Stimulated activated CD4-positive, alpha-beta T cell treated with anti-CD3 and anti-CD28 coated beads, Interleukin-4, amount 100 ng/mL, for 1 hour (primary cell): ENCODE measurements at places on chromosomes 1 and 21.

- DNase-seq: no peak
Observed at GRCh38 chr1:31199236-31199790, 40.4 kb downstream of the NKAIN1 start.

GRCh38 chr1:201008666-201009360 lies 14.7 kb downstream of the KIF21B start:
- DNase-seq: no peak

GRCh38 chr1:26814377-26814776 lies 12.1 kb upstream of the ZDHHC18 start:
- no peak for DNase-seq

DNA sequence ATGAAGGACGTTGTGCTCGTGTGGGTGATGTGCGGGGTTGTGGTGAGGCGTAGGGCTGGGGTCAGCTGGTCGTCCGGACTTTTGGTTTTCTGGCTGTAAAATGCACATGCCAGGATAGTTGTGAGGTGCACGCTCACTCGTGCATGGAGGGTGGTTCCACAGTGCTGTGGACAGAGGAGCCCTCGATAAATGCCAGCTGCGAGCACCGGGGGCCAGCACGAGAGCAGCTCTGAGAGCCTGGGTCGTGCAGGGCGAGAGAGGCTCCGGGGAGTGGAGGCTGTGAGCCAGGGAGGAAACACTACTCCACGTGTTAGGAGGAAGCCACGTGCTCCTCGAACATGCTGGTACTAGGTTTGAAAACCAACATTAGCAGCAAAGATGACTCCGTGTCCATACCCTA lies 39.4 kb downstream of the COL18A1 start:
- DNase-seq: no peak

DNA sequence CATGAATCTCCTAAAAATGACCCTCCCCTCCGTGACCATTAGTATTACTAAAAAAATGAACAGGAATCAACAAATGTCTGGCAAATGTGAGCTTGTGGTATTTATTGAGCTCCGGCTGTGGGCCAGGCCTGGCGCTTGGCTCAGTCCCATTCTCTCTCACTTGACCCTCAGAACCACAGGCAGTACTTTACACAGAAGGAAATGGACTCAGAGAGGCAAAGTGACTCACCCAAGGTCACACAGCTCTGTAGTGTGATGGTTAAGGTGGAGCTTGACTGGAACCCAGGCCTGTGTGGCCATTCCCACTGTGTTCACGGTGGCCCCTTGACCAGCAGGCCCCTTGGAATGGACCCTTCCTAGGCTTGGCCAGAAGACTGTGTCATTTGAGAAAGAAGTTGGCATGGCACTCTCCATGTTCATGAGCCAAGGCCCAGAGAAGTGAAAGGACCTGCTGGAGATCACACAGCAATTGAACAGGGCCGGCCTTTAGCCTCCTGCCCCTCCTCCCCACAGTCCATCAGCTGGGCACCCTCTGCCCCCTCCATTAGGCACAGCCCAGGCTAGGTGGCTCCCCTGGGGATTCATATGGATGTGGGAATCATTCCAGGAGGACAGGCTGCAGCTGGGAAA lies 32.1 kb downstream of the FAM151A start:
- no peak for DNase-seq

DNA sequence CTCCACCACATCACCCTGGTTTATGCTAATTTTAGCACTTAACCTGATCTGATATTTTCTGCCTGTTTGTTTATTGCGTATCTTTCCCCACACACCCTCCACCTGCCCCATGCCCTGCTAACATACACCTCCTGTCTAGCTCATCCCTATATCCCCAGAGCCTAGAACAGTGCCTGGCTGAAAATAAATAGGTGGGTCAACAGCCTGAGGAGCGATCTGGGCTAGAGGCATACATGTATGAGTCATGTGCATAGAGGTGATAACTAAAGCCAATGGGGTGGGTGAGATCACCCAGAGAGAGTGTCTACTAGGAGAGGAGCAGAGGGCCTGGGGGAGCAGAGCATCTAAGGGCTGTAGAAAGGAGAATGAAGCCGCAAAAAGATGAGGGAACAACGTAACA lies 2.7 kb downstream of the HTR1D start:
- no peak for DNase-seq

- DNase-seq: no peak
Observed at GRCh38 chr1:192395211-192395610, 78.4 kb downstream of the RGS21 start.

- DNase-seq: no peak
Observed at GRCh38 chr1:119429687-119430086, 14.7 kb downstream of the HSD3B2 start.

DNA sequence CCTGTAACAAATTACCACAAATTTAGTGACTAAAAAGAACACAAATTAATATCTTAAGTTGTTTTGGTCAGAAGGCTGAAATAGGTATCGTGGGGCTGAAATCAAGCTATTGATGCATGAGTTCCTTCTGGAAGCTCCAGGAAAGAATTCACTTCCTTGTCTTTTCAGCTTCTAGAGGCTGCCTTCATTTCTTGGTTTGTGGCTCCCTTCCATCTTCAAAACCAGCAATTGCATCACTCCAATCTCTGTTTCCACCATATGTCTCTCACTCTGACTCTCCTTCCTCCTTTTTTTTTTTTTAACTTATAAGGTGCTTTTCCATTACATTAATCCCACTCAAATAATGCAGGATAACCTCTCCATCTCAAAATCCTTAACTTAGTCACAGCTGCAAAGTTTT lies 78.4 kb downstream of the OLFM3 start:
- DNase-seq: no peak

GRCh38 chr1:170063109-170063826 lies 11.2 kb downstream of the KIFAP3 start:
- DNase-seq: no peak

DNA sequence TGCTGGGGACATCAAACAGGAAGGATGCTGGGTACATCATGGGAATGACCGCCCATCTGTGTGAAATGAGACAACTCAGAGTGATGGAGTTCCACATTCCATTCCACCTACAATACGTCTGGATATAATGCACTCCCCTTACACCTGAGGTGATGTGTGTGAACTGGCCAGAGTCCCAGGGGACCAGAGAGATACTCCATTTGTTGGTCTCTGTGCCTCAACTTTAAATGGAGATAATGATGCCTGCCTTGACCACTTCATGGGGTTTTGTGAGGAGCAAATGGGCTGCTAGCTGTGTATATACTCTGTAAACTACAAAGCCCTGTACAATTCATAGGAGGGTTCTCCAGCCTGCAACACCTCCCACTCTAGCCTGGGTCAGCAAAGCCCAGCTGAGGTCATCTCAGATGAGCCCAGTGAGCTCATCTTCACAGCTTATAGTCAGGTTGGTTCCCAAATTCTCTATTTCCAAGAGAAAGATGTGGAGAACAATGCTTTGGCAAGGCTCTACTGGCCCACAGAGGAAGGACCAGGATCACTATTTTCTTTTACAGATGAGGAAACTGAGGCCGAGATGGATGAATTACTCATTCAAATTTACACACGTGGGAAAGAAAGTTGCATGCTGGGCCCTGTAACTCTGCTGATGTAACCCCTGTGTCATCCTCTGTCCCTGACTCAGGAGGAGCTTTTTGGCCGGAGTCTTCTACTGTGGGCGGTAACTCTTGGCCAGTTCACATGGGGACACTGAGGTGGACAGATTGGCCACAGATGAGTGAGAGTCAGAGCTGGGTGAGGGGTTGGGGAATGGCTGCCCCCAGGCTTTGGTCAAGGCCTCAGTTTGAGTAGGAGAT lies 105.6 kb upstream of the GCLM start:
- DNase-seq: no peak

GRCh38 chr1:226632922-226633351 lies 84.4 kb downstream of the STUM start:
- DNase-seq: peak; percentile 55

GRCh38 chr21:29949991-29950390 lies 10.2 kb upstream of the GRIK1 start:
- DNase-seq: no peak

- no peak for DNase-seq
Observed at GRCh38 chr1:112386731-112387346, 9.2 kb upstream of the CTTNBP2NL start.

GRCh38 chr1:109214695-109215623 lies 1.2 kb downstream of the SARS1 start:
- peak; percentile 35 for DNase-seq

- DNase-seq: no peak
Observed at GRCh38 chr1:117359561-117360289, 7.5 kb upstream of the MAN1A2 start.

DNA sequence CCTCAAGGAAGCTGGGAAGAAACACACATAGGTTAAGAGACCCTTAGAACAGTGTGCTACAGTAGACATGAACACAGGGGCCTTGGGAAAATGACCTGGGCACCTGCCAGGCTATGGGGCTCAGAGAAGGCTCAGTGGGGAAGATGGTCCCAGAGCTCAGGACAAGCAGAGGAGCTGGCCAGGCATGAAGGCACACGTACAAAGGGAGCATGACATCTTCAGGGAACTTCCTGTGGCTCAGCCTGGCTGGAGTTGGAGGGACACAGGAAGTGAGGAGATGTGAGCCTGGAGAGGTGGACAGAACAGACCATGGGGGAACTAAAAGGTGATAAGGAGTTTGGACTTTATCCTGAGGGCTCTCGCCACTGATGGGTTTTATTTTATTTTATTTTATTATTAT lies 3.8 kb upstream of the SLC50A1 start:
- no peak for DNase-seq

- DNase-seq: no peak
Observed at GRCh38 chr1:167821969-167822685, 91.8 kb downstream of the ADCY10 start.

DNA sequence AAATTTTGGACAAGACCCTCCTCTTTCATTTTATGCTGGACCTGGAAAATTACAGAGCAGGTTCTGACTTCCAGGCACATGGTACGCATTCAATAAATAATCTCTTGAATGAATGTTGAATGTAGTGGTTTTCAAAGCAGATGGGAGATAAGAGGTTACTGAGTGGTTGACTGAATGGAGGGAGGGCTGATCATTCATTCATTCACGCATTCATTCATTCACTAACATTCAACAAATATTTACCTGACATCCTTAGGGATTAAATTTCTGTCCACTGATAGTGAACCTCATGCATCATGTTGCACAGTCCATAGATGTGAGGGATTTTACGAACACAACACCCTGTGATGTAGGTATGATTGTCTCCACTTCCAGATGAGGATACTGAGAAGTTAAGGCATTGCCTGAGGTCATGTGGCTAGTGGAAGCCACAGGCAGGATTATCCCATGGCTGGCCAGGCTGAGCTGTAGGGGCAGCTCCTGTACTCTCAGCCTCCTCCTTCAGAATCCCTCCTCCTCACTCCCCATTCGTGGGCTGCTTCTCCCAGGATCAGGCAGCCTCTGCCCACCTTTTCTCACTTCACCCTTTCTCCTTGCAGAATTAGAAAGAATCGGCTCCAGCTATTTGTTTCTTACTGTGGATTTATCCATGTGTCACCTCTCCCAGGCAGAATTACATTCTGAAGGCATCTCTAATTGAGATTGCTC lies 48.4 kb upstream of the ATP5PO start:
- DNase-seq: no peak

- no peak for DNase-seq
Observed at GRCh38 chr1:33867684-33868083, 3.8 kb downstream of the HMGB4 start.

DNA sequence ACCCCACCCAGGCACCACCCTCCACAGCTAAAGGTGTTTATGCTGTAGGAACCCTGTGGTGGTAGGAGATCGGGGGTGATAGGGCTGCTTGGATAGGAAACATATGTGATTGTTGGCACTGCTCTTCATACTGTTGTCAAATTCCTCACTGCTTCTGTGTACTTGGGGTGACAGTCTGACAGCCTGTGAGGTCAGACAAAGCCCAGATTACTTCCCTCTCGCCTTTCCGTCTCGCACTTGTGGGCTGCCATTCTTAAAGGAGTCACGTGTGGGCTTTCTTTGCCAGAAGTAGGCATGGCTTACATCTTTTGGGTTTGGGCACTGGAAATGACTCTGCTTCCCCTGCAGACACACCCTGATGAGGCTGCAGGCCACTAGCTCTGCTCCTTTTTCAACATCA lies 363.8 kb downstream of the DISC1 start:
- no peak for DNase-seq

DNA sequence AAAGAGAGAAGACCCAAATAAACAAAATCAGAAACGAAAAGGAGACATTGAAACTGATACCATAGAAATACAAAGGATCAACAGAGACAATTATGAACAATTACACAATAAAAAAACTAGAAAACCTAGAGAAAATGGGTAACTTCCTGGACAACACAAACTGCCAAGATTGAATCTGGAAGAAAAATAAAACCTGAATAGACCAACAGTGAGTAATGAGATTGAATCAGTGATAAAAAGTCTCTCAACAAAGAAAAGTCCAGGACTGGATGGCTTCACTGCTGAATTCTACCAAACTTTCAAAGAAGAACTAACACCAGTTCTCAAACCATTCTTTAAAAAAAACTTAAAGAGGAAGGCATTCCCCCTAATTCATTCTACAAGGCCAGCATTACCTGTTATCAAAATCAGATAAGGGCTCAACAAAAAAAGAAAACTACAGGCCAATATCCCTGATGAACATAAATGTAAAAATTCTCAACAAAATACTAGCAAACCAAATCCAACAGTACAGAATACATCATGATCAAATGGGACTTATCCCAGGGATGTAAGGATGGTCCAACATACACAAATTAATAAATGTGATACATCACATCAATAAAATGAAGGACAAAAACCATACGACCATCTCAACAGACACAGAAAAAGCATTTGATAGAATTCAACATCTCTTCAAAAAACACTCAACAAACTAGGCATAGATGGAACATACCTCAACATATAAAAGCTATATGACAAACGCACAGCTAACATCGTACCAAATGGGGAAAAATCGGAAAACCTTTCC lies 119.9 kb downstream of the ACBD6 start:
- DNase-seq: no peak

GRCh38 chr1:31327381-31327780 lies 30.5 kb downstream of the ZCCHC17 start:
- DNase-seq: no peak

DNA sequence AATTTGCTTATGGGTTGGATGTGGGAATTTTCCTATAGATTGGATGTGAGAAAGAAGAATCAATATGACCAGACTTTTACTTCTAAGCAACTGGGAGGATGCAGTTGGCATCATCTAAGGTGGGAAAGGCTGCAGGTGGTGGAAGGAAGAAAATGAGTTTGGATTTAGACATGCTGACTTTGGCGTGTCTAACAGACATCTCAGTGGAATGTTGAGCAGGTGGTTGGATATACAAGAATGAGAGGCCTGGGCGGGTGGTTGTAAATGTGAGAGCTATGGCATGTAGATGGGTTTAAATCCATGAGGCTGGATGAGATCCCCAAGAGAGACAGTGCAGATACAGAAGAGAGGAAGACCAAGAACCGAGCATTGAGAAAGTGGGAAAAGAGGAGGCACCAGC lies 10.5 kb downstream of the ADORA1 start:
- no peak for DNase-seq
